ENCODE measurements at places on chromosomes 4 and X. TPM values are rescaled to one million over a fixed set of nuclear protein-coding genes. Genes with fewer than 3 reads are reported as not detected.
A peak's percentile ranks its signal among the peaks of the same experiment; 100 is the strongest.

DNA sequence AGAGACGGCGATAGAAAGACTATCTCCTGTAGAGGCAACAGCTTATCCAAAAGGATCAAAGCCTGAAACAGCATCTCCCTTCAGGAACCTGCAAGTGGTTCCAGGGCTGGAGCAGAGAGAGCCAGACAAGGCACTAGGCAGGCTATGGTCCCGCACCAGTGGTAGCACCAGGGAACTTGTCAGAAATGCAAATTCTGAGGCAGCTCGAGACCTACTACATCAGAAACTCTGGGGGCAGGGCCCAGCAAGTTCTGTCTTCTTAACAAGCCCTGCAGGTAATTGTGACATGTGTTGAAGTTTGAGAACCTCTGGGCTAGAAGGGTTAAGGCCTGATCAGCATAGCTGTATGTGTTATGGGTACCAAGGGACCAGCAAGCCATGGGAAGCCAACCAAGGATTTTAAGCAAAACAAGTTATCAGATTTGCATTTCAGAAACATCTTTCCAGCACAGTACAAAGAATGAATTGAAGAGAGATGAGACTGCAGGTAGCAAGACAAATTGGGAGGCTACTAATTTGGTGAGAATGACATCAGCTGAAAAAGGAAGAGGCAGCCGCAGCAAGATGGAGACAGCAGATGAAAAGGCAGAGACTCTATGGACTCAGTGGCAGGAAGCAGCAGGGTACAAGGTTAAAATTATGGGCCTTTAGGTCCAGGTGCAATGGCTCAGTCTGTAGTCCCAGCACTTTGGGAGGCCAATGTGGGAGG, 139.7 kb downstream of the TSPAN5 start:
- H3K4me3 ChIP-seq = peak overlapping the region; percentile 59
- no peaks in the 10 kb centered on the region for H3K36me3 ChIP-seq
- DNase-seq = peak; percentile 95
- H3K27me3 ChIP-seq = no peaks in the 10 kb centered on the region
- H3K4me1 ChIP-seq = peaks cover 86% of the 10 kb centered on the region

DNA sequence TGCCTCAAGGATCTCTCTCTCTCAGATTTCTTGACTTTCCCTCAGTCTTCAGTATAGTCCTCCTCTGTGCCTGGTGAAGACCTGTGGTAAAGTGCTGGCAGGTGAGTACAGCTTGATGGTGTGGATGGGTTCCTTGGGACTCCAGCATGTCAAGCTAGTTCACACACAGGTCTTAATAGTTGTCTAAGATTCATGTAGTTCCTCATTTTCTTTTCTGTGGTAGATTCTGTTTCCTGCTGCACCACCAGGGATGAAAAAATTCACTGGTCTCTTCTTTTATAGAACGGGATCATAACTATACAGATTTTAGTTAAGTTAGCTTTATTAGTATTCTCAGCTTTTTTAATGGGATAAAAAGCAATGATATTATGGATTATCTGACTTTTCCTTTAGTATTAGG, 32.5 kb upstream of the PAQR3 start:
- H3K36me3 ChIP-seq = no peaks in the 10 kb centered on the region
- H3K27me3 ChIP-seq = no peaks in the 10 kb centered on the region
- H3K4me3 ChIP-seq = no peak overlapping the region
- H3K4me1 ChIP-seq = no peaks in the 10 kb centered on the region

GRCh38 chr4:188138227-188138626, 1.0 kb upstream of the TRIML1 start:
- H3K4me1 ChIP-seq = no peaks in the 10 kb centered on the region
- H3K4me3 ChIP-seq = no peak overlapping the region
- no peaks in the 10 kb centered on the region for H3K27me3 ChIP-seq
- H3K36me3 ChIP-seq = no peaks in the 10 kb centered on the region
- H3K27ac ChIP-seq = no peak overlapping the region
- DNase-seq = no peak

Gene TET2
- 16.7 TPM for total RNA-seq

Gene SAGE1
- total RNA-seq = not detected

DNA sequence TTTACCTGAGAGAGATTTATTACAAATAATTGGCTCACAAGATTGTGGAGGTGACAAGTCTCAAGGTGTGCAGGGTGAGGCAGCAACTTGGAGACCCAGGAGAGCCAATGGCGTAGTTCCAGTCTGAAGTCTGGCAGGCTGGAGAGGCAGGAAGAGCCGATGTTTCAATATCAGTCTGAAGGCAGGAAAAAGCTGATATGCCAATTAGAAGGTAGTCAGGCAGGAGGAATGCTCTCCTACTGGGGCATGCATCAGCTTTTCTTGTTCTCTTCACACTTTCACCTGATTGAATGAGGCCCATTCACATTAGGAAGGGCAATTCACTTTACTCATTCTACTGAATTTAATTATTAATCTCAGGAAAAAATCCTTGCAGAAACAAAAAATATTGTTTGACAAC, 1351.7 kb upstream of the ADGRL3 start:
- no peaks in the 10 kb centered on the region for H3K4me1 ChIP-seq
- no peak for DNase-seq
- no peak overlapping the region for H3K27ac ChIP-seq

Gene CORIN
- 1.9 TPM for total RNA-seq

- DNase-seq = no peak
- no peak overlapping the region for H3K27ac ChIP-seq
- H3K36me3 ChIP-seq = no peaks in the 10 kb centered on the region
- H3K4me3 ChIP-seq = no peak overlapping the region
These were observed 59.4 kb upstream of the ADRA2C start for GRCh38 chr4:3706565-3707422.

GRCh38 chrX:154516656-154517100, 646 bp upstream of the FAM3A start:
- no peak overlapping the region for H3K27ac ChIP-seq
- H3K27me3 ChIP-seq = no peaks in the 10 kb centered on the region
- peaks cover 22% of the 10 kb centered on the region for H3K4me1 ChIP-seq
- H3K4me3 ChIP-seq = peak overlapping the region; percentile 55

GRCh38 chr4:189311251-189311650, 629.4 kb upstream of the FRG1 start:
- no peaks in the 10 kb centered on the region for H3K4me1 ChIP-seq
- H3K36me3 ChIP-seq = no peaks in the 10 kb centered on the region
- no peak overlapping the region for H3K27ac ChIP-seq
- DNase-seq = no peak
- no peak overlapping the region for H3K4me3 ChIP-seq

DNA sequence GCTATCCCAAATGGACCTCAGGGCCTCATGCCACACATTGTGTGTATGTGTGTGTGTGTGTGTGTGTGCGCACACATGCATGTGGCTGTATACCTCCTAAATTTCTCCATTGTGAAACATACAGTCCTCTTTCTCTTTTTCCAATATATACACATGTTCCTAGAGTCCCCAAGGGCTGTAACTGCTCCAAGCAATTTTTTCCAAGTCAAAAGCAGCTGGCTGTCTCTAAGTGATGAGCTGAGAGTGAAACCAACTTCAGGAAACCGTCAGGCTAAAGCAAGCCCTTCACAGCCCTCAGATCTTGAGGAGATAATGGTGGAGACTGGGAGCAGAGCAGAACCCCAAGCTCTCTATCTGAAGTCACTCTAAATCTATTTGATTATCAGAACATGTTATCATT, 496.1 kb upstream of the DIPK2B start:
- H3K36me3 ChIP-seq = no peaks in the 10 kb centered on the region
- no peak overlapping the region for H3K27ac ChIP-seq
- no peaks in the 10 kb centered on the region for H3K4me1 ChIP-seq
- H3K27me3 ChIP-seq = no peaks in the 10 kb centered on the region

DNA sequence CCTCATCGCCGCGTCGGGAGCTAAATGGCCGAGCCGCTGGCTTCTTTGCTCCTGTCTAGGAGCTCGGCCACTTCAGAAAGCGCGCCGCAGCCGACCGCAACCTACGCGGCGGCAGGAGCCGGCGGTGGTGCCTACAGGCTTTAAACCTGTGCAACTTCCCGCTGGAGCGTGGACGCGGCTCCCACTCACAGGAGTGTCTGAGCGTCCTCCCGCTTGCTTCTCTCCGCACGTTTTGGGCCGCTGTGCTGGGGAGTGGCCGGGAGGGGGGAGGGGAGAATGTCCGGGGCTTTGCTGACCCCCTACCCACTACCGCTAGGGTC, 1.0 kb downstream of the NHSL2 start:
- DNase-seq = no peak

Gene HERC6
- total RNA-seq = 1.8 TPM

DNA sequence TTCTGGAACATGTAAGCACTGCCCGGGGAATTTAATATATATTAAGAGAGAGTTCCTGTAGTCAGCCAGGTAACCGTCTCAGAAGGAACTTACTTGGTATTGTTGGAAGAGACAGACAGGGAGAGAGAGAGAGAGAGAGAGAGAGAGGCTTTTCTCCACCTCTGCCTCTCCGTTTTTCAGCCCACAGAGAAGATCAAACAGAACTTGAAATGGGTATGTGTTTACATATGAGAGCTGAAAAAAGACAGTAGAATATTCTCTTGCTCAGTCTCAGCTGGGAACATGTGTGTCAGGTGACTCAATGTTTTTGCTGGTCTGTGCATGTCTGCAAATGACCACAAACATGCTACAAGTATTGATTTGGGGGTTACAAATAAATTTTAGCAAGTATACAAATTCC, 81.9 kb downstream of the MAGED1 start:
- H3K4me3 ChIP-seq = no peak overlapping the region
- DNase-seq = no peak
- H3K27me3 ChIP-seq = no peaks in the 10 kb centered on the region
- no peaks in the 10 kb centered on the region for H3K36me3 ChIP-seq
- no peaks in the 10 kb centered on the region for H3K4me1 ChIP-seq

- H3K36me3 ChIP-seq = no peaks in the 10 kb centered on the region
- peaks cover 8% of the 10 kb centered on the region for H3K4me1 ChIP-seq
- DNase-seq = no peak
These were observed 32.8 kb upstream of the NOCT start for GRCh38 chr4:138982754-138983153.

DNA sequence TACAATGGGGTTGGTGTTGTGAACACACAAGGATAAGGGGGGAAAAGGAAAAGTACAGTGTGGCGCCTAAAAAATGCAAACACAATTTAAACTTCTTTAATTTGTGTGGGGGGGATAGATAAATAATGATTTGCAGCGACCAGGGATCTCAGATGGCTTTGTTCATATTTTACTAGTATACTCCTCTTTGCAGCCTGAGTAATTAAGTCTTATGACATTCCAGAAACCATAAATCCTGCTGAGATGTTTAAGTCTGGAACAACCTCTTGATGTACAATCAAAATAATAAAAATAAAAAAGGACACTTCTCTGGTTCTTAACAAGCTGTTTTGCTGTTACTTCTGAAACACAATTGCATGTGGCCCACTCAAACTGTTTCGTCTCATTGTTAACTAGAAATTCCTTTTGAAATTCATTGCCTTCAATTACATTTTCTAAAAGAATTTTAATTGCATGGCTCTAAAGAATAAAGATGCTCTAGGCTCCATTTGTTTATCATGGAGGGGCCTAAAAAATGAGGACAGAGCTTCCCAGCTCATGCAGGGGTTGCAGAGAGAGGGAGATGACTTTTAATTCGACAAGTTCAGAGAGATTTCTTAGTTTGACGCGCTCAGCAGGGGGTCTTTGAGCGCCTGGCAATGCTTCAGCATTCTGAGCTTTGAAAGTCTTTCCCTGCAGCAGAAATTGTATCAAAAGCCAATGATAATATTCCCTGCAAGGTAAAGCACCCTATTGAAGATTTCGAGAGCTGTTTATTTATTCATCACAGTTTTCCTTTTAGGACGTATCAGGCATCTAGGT, 892.4 kb upstream of the TENM3 start:
- no peaks in the 10 kb centered on the region for H3K36me3 ChIP-seq
- no peak overlapping the region for H3K4me3 ChIP-seq
- DNase-seq = no peak
- no peaks in the 10 kb centered on the region for H3K27me3 ChIP-seq

DNA sequence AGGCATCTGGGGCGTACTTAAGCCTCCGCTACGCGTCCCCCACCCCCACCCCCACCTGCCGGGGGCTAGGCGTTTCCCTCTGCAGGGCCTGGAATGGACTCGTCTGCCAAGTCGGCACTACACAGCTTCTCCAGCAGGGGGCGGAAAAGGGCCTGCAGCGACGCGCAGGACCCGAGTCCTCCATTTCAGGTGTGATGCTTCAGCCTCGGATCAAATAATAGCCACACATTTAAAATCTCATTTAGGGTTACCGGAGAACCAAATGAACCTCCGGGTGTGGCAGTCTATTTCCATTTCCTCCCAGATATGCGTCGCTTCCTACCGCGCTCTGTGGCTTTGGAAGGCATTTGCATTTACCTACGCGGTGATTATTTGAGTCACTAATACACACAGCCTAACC, 2.9 kb downstream of the PAK3 start:
- DNase-seq = peak; percentile 87
- 0 out of 2 replicates have a peak, but pooled peaks cover 3% of the 10 kb centered on the region for H3K4me1 ChIP-seq
- no peak overlapping the region for H3K4me3 ChIP-seq
- H3K27me3 ChIP-seq = no peaks in the 10 kb centered on the region
- no peak overlapping the region for H3K27ac ChIP-seq

DNA sequence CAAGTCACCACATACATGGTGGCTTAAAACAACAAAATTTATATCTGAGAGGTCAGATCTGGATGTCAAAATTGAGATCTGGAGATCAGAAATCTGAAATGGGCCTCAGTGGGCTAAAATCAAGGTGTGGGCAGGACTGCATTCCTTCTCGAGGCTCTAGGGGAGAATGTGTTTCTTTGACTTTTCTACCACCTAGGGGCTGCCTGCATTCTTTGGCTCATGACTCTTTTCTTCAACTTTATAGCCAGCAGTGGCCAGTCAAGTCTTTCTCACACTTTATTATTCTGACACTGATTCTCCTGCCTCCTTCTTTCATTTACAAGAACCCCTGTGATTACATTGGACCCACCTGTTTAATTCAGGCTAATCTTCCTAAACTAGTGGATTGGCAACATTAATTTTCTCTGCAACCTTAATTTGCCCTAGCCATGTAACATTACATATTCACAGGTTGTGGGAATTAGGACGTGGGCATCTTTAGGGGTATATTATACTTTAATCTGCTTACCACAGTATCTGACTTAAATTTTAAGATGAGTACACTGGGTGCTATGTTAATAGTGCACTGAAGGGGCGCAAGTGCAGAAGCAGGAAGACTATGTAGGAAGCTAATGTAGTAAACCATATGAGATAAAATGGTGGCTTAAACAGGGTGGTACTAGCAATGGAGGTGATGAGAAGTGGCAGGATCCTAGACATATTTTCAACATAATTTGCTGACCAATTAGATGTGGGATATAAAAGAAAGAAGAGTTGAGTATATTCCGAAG, 188.0 kb downstream of the SLC4A4 start:
- H3K27ac ChIP-seq = no peak overlapping the region
- H3K4me1 ChIP-seq = no peaks in the 10 kb centered on the region
- no peak overlapping the region for H3K4me3 ChIP-seq
- no peaks in the 10 kb centered on the region for H3K27me3 ChIP-seq
- DNase-seq = peak; percentile 56
- H3K36me3 ChIP-seq = no peaks in the 10 kb centered on the region

- no peak for DNase-seq
- no peaks in the 10 kb centered on the region for H3K27me3 ChIP-seq
- peaks cover 43% of the 10 kb centered on the region for H3K36me3 ChIP-seq
- H3K4me1 ChIP-seq = peaks cover 9% of the 10 kb centered on the region
- H3K27ac ChIP-seq = no peak overlapping the region
- H3K4me3 ChIP-seq = no peak overlapping the region
These were observed 80.7 kb downstream of the ZAR1 start for GRCh38 chr4:48570646-48571220.

- H3K4me1 ChIP-seq = no peaks in the 10 kb centered on the region
- no peaks in the 10 kb centered on the region for H3K27me3 ChIP-seq
- H3K4me3 ChIP-seq = no peak overlapping the region
- DNase-seq = no peak
- no peak overlapping the region for H3K27ac ChIP-seq
These were observed 167.3 kb downstream of the PJA1 start for GRCh38 chrX:68997911-68998310.

Gene LEF1
- total RNA-seq = not detected

- H3K27ac ChIP-seq = no peak overlapping the region
- no peaks in the 10 kb centered on the region for H3K27me3 ChIP-seq
- H3K4me3 ChIP-seq = no peak overlapping the region
- DNase-seq = no peak
- no peaks in the 10 kb centered on the region for H3K36me3 ChIP-seq
These were observed 5.1 kb upstream of the CXCL8 start for GRCh38 chr4:73735231-73735630.
